ENCODE measurements at places on chromosomes 5 and 9.

DNA sequence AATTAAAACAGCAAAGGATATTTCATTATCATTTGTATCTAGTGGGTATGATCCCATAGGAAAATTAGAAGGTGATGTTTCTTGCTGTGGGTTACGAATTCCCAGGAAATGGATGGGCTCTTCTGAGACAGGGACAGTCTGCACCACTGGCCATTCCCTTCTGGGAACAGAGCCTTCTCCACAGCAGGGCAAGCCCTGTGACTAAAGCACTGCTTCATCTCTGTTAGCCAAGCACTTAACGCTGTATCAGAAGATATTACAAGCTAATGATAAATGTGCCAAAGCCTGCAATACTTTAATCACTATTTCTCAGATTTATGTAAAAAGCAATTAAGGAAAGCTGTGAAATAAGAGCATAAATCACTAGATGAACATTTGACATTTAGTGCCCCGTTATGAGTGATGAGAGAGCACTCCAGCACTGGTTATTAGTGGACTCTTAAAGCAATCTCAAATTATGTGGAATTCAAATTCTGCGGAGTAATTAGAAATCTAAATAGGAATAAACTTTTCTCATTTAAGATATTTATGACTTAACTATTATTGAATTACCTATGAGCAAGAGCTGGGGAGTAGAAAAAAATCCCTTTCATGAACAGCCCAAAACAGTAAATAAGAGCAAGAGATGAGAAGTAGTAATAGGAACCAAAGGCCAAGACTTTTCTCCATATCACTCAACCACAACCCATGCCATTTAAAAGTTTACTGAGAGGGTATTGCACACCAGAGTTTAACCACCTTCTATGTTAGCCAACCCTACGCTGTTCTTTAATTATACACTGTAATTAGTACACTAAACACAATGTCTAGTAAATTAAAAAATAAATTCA is 49.2 kb downstream of the FAM240B start:
- DNase-seq, result no peak

- DNase-seq, result no peak
Observed at GRCh38 chr5:8209500-8209899, 340.6 kb downstream of the MTRR start.

GRCh38 chr5:92758552-92758951 is 822.5 kb downstream of the NR2F1-AS1 start:
- DNase-seq, result no peak

GRCh38 chr9:12997009-12997408 is 222.2 kb downstream of the LURAP1L start:
- DNase-seq, result no peak

DNA sequence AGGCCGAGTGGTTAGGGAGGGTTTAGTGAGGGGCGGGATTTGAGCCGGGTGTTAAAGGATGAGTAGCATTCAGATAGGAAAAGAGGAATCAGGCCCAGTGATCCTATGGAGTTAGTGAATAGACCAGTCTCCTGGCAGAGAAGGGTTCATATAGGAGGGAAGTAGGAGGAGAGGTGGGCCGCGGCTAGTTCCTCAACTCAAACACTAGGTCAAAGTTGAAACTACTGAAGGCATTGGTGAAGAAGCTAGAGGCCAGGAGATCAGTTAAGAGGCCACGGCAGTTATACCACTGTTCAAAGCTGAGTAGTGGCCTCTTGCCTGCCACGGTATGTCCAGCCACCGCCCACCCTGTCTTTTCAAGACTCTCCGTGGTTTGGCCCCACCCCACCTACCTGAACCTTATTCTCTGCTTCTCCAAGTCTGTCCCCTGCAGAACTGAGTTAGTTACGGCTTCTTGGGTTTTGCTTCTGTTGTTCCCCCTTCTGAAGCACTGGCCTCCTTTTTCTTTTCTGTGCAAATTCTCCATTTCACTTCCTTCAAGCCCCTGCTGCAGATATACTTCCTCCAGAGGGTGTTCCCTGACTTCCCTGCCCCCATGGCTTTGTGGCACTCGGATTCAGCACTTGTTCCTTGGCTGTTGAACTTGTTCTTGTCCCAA is 1.8 kb downstream of the ZBTB34 start:
- peak; percentile 76 for DNase-seq

- no peak for DNase-seq
Observed at GRCh38 chr5:61055434-61056006, 106.7 kb downstream of the SMIM15 start.

DNA sequence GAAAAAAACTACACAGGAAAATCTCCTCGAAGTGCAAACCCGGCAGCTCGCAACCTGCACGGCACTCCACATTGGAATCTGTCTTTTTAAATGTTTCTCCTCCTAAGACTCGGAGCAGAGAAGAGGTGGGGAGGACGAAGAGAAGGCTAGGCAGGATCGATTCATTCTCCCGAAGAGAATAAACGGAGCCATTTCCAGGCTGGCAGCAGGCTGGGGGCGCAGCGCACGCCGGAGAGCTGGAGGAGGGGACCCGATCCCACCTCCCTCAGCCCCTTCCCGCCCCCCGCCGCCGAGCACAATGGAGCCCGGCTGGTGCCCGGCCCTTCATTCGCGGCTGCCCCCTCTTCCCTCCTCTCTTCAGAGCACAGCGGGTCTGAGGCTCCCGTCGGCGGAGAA is 628 bp downstream of the HOMER1 start:
- no peak for DNase-seq

DNA sequence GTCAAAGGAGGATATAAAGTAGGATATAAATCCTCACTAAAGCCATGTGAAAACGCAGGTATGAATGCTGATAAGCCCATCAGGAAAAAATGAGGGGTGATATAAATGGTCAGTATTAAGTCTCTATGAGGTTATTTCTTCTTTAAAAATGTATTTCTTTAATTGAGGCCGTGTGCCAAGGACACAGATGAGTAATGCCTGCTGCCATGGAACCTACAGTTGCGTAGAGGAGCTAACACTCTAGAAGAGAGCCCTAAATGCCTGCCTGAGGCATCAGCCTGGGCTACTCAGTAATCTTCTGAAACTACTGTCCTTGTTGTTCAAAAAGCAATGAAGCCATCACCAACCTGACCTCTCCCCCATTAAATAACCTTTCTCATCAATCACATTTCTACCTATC is 84.9 kb downstream of the KLHL3 start:
- DNase-seq, result no peak

GRCh38 chr5:177232761-177233160 is 70.8 kb downstream of the RAB24 start:
- no peak for DNase-seq

DNA sequence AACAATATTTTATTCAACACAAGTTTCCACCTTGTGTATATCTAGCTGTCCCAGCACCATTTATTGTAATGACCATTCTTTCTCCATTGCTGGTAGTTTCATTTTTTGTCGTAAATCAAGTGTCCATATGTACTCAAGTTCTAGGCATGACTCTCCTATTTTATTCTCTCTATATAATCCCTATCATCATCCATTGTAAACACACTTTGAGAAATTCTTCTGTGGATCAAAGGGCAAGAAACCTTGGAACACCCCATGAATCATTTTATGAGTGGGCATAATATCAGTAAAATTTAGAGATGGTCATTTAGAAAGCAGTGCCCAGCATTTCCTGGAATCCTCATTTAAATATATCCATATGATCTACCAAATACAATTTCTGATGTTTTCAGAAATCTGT is 35.8 kb upstream of the SPATA31D4 start:
- no peak for DNase-seq

Measured in WERI-Rb-1 (cell line).